Cortex of kidney (tissue), 1 donor: ENCODE measurements at places on chromosomes 6 and 20.

DNA sequence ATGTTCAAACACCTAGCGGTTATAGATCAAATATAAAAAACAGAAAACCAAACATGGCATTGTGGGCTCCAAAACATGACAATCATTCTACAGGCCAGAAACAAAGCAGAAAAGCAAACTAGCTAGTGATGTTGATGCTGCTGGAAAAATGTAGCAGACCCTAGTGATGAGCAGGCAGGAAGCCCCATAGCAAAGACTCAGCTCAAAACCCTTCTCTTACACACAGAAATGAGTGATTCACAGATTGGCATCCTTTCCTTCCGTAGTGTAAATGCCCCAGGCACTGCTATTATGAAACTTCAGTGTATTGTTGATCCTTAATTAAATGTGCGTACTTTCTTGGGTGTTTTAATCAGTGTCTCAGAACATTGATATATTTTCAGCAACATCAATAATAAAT is 425.1 kb downstream of the UTRN start:
- DNase-seq = no peak

GRCh38 chr6:13446381-13446780 is 41.0 kb downstream of the GFOD1 start:
- DNase-seq = no peak

- DNase-seq = no peak
These were observed 16.7 kb downstream of the UNC5CL start for GRCh38 chr6:41022294-41022693.

- DNase-seq = no peak
These were observed 14.7 kb upstream of the ZNF831 start for GRCh38 chr20:59148701-59149493.

- DNase-seq = no peak
These were observed 39.4 kb upstream of the ENPP4 start for GRCh38 chr6:46090115-46091079.

- DNase-seq = no peak
These were observed 90.6 kb downstream of the TIAM2 start for GRCh38 chr6:155085582-155086257.

GRCh38 chr20:5989539-5989938 is 39.1 kb downstream of the MCM8 start:
- DNase-seq = no peak

GRCh38 chr20:60135276-60135675 is 177.1 kb downstream of the CDH26 start:
- no peak for DNase-seq

DNA sequence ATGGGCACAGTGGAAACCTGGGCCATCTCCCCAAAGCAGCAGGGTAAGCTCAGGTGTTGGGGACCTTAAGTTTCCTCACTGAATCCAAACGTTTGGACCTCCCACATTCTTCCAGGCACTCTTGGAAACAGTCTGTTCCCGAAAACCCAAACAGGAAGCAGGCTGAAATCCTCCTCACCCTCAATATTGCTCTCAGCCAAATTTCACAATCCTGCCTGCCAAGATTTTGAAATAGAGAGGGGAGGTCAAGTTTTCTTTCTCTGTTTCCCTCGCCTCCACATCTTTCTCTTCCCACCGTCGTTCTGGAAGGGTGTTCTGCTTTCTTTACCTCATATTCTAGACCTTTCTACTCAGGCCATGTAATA is 392.0 kb upstream of the SASH1 start:
- no peak for DNase-seq

GRCh38 chr6:119012521-119012920 is 65.9 kb downstream of the FAM184A start:
- no peak for DNase-seq

GRCh38 chr20:1484438-1485116 is 6.6 kb downstream of the SIRPB2 start:
- no peak for DNase-seq

GRCh38 chr6:158996856-158997255 is 3.1 kb downstream of the RSPH3 start:
- no peak for DNase-seq

- no peak for DNase-seq
These were observed 141.9 kb upstream of the NEDD9 start for GRCh38 chr6:11374036-11375010.

GRCh38 chr6:129050086-129050485 is 167.1 kb downstream of the LAMA2 start:
- DNase-seq = no peak

DNA sequence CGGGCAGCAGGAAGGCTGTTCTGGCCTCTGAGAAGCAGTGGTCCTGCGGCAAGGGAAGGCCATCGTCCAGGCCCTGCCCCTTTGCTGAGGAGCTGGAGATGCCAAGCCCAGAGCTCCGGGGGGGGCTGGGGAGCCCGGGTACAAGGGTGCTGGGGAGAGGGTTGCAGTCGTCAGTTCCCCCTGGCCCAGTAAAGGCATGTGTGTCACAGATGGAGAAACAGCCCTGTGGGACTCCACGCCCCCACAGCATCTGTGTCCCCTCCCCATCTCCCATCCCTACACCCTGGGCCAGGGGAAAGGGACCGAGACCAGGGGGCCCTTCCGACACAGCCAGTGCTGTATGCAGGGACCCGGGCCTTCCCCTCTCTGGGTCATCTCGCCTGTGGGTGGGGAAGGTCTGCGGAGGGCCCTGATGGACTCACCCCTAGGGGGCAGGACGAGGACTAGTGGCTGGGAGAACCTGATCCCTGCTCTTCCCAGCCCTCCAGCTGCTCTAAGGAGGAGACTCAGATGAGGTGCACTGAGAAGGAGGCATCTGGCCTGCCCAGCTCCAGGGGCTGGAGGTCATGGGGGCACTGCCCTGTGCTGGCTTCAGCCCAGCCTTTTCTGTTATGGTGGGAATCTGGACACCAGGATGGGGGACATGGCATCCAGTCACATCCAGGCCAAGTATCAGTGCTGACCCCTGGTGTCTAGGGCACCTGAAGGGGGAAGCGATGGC is 609 bp downstream of the MYL9 start:
- DNase-seq = no peak

DNA sequence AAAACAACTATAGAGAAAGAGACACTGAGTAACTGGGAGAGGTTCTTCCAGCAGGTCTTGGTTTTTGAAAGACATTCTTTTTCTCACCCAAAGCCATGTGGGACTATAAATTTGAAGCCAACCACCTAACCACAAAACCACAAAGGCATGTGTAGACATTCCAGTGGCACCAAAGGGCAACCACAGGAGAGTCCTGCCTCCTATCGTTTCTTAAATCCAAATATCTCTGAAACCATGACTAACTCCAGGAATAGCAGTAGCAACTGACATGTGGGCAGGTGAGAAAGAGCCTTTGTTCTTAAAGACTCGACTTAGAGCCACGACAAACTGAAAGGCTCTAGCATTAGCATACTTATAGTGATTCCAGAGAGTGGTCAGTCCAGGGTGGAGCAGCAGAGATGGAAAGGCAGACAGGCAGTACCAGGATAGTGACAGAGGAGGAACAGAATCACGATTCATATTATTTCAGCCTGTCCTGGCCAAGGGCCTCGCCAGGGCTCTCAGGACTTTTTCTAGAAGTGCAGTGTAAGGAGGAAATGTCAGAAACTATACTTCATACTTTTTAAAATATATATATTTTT is 9.4 kb upstream of the COL9A1 start:
- no peak for DNase-seq

DNA sequence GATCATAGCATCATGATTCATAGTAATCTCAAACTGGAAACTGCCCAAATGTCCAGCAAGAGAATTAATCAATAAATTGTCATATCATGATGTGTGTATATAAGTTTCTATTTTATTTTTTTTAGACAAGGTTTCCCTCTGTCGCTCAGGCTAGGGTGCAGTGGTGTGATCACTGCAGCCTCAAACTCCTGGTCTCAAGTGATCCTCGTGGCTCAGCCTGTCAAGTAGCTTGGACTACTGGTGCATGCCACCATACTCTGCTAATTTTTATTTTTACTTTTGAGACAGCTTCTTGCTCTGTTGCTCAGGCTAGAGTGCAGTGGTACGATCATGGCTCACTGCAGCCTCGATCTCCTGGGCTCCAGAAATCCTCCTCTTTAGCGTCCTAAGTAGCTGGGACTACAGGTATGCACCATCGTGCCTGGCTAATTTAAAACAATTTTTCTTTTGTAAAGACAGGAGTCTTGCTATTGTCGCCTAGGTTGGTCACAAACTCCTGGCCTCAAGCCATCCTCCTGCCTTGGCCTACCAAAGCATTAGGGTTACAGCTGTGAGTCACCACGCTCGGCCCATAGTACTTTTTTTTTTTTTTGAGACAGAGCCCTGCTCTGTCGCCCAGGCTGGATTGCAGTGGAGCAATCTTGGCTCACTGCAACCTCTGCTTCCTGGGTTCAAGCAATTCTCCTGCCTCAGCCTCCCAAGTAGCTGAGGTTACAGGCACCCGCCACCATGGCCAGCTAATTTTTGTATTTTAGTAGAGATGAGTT is 8.7 kb upstream of the ATRN start:
- DNase-seq = no peak

GRCh38 chr20:63961664-63962425 is 5.6 kb upstream of the UCKL1 start:
- DNase-seq = no peak

DNA sequence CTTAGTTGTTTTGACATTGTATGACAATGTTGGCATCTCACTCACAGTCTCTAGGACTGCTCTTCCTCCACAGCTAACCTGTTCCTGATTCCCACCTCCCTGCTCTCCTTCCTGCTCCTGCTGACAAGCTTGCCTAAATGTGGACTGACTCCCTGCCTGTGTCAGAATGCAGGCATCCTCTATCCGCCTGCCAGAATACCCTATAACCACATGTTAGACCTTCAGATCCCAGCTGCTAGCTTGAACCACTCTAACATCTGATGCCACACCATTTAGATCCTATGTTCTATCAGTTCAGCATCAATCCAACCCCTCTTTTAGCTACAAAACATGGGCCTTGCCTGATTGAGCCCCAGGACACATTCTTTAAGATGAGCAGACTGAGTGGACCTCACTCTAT is 12.2 kb downstream of the FILIP1 start:
- DNase-seq = no peak

DNA sequence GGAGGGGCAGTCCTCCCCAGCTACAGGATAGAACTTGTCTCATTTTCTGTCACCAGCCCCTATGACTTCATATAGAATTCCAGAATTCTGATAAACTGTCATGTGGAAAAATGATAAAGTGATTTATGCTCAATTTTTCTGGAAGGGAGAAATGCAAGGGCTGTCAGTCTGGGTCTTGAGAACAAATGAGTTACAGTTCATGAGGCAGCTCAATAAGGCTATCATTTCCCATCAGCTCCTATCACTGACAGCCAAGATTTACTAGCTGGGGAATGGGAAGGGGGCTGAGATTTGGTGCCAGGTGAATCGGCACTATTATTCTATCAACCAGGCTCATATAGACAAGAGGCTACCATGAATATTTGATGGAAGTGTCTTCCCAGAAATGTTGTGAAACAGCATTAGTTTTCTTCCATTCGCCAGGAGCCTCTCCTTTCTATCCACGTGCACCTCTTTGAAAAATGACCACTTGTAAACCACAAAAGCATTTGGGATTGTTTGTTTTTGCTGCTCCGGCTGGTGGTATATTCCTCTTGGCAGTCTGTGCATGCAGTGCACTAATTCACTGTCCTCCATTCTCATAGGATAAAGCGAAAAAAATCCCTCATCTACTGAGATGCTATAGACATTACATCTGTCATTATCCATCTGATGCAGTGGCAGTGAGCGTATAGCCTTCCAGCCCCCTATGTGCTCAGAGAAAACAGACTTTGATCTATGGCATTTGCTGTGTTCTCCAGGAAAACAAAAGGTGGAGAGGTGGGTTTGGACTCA is 528.7 kb upstream of the RNF217 start:
- no peak for DNase-seq

GRCh38 chr6:88246654-88247053 is 80.5 kb upstream of the CNR1 start:
- no peak for DNase-seq

DNA sequence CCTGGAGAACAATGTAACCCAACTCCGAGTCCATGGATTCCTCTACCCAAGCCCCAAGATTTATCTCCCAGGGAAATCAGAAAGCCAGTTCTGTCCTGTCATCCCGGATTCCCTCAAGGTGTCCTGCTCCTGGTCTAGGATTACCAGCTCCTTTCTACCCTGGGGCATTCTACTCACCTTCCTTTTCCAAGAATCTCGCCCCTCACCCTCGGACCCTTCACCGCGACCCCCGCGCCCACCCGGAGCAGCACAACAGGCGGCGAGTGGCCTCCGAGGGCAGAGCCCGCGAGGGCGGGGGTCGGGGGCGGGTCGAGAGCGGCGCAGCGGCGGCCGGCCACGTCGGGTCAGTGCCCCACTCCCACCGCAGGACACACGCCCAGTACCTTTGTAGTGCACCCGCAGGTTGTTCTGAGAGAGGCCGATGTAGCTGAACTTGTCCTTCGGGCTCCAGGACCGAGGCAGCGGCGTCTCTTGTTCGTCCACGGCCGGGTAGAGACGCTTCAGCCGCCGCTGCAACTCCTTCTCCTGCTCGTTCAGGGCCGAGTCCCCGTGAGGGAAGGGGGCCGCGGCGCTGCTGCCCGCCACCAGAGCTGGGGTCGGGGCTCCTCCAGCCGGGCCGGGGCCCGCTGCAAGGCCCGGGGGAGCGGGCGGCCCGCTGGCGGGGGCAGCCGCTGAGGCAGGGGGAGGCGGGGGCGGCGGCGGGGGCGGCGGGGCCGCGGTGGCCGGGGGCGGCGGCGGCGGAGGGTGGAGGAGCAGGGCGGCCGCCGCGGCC is 897 bp downstream of the RANBP9 start:
- no peak for DNase-seq

GRCh38 chr6:40419946-40420728 is 167.0 kb downstream of the LRFN2 start:
- no peak for DNase-seq

DNA sequence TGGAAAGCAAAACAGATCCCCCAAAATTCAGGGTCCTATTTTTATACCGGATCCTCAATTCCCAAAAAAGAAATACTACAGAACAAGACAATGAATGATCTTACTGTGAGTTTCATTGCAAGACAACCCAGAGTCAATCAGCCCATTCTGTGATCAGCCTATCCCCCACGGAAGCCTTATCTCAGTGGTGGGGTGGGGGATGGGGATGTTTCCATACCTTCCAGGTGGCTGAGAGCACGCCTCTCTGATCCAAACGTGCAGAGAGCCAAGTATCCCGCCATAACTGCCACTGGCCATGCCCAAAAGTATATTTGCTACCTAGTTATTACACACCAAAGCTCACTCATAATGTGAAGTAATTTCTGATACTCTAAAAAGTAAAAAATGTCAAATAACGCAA is 15.1 kb downstream of the WFDC2 start:
- no peak for DNase-seq
